ENCODE measurements at places on chromosomes 1 and 21.

GRCh38 chr1:221069986-221070385 lies 190.7 kb downstream of the HLX start:
- no peak for DNase-seq

DNA sequence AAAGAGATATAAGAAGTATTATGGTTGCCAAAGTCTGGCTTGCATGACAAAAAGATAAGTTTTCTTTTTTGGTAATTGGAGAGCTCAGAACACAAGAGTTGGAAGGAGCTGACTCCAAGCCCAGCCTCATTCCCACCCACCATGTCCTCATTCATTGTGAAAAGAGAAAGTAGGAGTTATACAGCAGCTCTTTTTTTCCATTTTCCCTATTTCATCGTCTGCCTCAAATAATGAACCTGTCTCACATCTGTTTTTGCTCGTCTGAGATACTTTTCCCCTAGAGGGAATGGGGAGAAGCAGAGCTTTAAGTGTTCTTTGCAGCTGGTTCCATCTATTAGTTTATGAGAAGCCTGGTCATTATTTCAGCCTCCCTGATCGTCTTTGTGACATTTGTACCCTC lies 34.7 kb downstream of the AGT start:
- no peak for DNase-seq

- no peak for DNase-seq
These were observed 3.8 kb downstream of the TRPM2 start for GRCh38 chr21:44357064-44357837.

DNA sequence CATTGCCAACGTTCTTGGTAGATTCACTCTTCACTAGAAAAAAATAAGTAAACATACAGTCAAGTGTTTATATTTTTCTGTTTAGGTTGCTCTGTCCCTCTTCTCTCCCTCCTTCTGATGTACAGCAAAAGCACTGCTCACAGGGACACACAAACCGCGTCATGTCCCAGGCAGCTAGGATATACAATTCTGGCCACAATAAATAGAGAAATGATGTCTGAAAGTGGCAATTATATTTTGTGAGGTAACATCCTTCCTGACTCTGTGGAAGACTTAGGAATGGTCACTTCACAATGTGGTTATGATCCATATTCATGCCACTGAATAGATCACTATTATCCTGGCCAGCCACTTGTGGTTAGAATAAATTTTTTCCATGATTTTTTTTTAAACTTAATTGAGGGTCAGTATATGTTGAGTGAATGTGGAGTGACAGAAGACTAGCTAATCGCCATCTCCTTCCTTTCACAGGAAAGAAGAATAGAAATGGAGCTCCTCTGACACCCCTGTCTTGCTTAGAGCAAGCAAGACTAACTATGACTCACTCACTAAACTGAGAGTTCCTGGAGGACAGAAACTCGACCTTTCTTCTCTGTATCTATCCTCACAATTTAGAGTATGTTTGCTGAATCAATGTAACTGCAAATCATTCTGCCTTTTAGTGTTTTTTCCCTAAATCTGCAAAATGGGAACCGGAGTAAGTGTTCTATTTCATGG lies 54.0 kb downstream of the ZNHIT6 start:
- DNase-seq = no peak

DNA sequence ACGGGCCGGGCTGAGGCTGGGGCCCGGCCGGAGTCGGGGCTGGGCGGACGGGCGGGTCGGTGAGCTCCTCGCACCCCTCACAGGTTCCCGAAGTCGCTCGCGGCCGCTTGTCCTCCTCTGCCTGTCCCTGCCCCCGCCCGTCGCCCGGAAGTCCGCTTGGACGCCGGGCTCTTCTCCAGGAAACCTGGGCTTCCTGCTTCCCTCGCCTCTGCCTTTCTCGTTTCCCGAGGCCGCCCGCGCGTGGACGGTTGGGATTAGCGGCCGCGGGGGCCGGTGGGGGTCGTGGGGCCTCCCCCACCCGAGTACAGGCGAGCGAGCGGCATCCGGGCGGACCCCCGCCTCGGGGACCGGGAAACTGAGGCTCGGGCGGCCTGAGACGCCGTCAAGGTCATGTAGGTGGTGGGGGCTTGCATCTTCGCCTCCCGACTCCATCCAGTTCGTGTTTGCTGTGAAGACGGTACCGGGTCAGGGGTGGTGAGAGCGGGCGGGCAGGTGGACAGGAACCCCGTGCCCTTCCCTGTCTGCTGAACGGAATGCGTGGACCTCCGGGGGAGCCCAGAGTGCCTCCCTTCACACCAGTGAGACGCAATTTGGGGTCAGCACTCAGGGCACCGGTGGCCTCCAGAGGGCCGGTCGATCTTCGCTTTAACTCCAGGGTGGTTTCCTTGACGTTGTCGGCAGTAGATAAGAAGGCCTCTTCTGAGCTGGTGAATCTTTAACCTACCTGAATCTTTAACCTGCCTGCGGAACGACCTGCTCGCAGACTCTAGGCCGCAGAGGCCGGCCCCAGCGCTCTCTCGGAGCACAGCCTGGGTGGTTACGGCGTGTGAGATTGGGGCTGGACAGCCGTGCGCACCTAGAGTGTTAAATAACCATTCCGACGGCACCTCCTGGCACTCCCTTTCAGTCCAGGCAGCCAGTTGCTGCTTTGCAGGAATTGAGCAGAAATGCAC lies 686 bp downstream of the ARF1 start:
- peak; percentile 59 for DNase-seq

- DNase-seq = no peak
These were observed 25.7 kb upstream of the PDE9A start for GRCh38 chr21:42627527-42628289.

DNA sequence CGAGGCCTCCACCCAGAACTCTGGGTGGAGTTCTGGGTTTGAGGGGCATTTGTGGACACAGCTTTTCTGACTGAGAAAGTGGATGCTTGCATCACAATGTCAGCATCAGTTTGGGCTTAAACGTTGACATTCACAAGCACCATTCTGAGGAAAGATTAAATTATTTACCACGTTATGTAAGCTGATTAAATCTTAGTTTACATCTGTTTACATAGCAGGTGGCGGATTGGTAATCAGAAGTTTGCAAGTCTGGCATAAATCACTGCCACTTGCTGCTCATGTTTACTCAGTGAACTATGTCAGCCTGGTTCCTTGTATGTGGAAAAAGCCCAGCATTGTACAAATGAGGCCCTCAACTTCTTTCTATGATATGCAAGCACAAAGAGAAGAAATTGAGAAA lies 310.1 kb downstream of the PAPPA2 start:
- no peak for DNase-seq

GRCh38 chr1:27427329-27427728 lies 34.9 kb downstream of the GPR3 start:
- DNase-seq = no peak

GRCh38 chr1:17251701-17252376 lies 2.9 kb downstream of the PADI3 start:
- DNase-seq = no peak

DNA sequence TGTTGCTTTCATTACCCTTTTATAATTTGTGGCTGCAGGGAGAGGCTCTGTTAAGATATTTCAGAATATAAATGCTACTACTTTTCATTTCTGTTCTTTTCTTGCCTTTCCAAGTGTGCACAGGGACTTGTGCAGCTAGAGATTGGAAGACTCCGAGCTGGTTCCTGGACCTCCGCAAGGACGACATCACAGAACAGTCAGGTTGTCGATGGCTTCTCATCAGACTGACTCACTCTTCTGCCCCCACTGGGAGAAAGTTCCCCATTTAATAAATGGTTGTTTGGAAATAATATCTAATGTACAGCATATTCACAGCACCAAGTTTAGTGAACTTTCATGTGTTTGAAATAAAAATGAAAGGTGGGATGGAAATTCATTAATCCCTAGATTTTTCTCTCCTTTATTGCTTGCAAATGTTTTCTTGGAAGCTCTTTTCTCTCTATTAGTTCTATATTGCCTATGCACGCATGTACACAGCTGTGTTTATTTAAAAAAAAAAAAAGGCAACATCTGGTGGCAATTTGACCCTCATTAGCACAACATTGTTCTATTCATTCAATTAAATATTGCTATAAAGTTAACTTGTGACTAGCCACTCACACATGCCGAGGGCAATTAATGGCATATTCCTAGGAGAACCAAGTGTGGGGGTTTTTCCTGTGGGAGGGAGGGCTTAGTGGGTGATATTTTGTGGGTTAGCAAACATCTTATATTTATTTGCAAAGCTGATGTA lies 77.5 kb upstream of the L1TD1 start:
- no peak for DNase-seq

GRCh38 chr21:9753943-9754342 lies 767.4 kb upstream of the TPTE start:
- DNase-seq = no peak

DNA sequence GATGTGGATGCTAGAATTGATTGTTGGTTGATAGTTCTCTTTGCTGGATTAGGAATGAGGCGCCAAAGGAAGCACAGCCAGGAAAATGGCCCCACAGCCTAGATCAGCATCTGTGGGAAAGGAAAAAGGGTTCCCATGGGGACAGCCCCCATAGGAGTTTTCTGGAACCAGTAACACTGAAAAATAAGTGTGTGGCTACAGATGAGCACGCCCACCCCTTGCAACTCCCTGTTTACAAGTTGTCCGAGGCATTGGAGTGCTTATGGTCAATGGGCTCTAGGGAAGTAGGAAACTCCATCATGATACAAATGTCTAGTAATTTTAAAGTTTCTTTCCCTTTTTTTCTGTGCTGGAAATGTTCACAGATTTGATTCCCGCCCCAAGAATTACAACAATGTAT lies 23.8 kb upstream of the UBE2U start:
- no peak for DNase-seq

- peak; percentile 54 for DNase-seq
These were observed 64.1 kb upstream of the WDR26 start for GRCh38 chr1:224498574-224499170.

DNA sequence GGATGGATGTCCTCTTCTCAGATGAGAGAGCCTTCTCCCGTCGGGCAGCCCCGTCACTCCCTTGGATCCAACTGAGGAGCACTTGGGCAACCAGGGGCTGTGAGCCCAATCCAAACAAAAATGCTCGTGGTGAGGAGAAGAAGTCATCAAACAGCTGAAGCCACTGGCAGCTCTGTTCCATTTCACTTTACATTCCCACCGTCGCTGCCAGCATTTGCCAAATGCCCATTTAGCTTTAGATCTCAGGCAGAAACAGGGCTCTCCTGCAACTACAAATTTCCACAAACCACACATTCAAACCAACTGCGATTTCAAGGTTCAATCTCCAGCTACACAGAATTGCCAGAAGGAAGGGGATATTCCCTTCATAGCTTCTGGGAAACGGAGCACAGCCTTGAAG lies 634.6 kb downstream of the SMYD3 start:
- DNase-seq = no peak

DNA sequence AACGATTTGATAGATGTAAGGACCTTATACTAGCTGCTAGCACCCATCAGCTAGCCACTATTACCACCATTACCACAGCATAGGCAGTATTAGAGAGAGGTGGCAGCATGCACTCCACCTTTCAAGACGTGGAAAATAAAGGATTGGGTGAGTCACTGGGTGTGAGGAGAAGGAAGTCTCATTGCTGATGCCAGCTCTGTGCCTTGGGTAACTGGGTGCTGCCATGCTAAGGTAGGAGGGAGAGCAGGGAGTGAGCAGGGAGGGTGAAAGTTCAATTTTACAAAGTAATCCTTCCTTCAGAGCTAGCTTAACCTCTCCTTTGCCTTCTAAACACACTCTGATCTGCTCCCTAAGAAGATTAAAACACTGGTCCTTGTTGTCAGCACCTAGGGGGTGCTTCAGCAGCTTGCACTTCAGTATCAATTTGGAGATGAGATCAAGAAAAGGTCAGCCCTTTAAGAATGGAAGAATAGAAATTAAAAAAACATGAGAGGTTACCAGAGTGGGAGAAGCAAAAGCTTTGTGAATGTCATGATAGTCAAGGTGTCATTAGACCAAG lies 1.8 kb upstream of the LIN9 start:
- DNase-seq = peak; percentile 13

DNA sequence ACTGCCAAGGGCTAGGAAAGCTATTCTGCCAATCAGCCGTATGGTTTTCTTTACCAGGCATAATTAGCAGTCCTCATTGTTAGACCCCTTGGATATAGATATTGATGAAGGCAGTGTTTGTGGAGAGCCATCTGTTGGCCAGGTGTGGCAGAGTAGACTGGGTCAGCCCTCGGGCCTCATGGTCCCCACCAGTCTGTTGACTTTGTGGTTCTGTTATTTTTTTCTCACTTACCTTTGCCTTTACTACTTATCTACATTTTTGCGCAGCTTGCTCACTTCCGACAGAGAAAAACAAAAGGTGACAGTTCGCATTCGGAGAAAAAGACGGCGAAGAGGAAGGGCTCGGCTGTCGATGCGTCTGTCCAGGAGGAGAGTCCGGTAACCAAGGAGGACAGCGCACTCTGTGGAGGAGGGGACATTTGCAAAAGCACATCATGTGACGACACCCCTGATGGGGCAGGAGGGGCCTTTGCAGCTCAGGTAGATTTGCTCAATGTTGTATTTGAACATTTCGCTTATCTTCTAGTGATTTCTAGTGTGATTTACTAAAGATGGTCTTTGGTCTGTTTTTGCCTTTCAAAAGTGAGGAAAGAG lies 2.3 kb downstream of the PCNT start:
- no peak for DNase-seq

DNA sequence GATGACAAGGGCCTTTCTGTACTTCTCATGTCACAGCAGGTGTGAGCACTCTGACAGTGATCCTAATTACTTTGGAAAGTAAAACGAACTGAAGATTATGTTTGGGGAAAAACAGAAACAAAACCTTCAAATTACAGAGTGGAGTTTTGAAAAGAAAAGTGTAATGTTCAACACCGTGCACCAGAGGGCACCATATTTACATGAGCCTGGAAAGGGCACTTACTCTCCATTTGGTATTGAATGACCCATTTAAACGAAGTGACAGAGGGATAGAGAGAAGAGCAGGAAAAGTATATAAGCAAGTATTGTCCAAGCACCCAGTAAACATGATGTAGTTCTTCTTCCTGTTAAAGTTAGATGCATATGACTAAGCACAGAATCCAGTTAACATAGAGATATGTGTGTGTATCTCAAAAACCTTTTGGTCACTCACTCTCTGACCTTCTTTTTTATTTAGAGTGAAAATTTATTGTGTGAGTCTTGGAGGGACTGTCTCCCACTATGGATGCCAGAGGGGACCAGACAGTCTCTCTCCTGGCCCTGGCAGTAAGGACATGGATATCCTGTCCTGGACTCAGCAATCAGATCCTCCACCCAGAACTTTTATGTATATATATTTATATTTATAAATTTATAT lies 3.8 kb upstream of the RGSL1 start:
- peak; percentile 56 for DNase-seq

DNA sequence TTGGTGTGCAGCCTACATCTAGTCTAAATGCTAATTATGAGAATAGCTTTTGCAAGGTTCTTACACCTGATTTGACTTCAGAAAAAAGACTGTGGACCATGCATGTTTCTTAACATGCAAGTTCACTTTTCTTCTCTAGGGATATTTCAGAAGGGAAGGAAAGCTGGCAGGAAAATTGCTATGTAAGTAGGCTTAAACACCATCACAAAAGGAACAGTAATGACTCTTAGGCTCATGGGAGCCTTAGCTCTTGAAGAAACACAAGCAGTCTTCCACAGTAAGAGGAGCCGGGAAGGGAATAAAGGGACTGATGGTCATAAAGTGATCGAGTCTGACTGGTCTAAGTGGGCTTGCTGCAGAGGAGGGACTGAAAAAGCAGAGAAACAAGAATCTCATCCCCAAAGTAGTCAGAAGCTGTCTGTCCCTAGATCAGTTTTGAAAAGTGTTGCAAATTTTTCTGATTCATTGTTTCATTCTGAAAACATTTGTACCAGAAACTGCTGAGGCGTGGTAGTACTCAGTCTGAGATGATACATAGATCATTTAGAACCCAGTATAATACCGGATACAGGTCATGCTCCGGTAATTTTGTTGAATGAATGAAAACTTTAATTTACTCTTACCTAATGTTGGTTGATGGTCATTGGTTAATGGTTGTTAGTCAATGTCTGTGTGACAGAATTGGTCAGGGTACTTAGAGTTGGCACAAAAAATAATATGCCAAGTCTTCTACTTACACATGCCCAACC lies 40.9 kb downstream of the SMYD2 start:
- DNase-seq = no peak

All from neural progenitor cell (in vitro differentiated cells).